ENCODE measurements at places on chromosomes 7 and 10.

DNA sequence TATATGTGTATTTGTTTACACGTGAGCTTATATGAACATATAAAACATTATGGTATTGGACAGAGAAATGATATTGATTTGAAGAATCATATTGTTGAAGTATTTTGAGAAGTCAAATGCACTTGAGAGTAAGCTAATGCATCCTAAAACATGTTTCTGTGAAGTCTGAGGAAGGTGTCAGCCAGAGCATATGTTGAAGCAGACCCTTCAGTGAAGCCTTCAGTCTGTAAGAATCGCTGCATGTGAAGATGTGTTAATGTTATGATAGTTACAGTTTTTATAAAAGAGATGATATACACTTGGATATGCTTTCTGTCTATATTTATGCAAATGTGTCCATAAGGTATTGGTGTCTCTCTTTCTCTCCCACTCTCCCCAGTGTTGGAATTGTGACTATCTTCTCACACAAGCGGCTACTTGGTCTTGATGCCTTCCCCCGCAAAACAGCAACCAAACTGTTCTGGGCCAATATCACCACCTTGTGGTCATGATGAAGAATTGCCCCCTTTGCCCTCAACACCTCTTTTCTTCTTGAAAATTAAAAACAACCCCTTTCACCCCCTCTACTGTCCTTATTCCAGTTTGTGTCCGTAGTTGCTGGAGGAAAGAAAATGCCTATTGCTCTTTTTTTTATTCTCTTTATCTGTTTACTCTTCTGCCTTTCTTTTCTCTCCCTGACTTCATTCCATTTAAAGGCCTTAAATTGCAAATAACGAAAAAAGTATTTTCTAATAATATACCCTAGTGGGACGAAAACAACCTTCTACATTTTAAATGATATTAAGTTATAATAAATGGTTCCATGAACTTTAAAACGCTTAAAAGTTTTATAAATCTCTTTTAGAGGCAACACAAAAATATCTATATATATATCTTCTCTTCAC, 64.9 kb downstream of the IKZF1 start:
- DNase-seq: no peak

GRCh38 chr7:121366852-121367431, 29.2 kb downstream of the FAM3C start:
- DNase-seq: no peak

- DNase-seq: no peak
Observed at GRCh38 chr7:37497576-37497975, 48.9 kb upstream of the ELMO1 start.

GRCh38 chr10:129184196-129184595, 282.8 kb upstream of the MGMT start:
- DNase-seq: no peak

- DNase-seq: no peak
Observed at GRCh38 chr10:28054228-28054860, 55.5 kb upstream of the ODAD2 start.

DNA sequence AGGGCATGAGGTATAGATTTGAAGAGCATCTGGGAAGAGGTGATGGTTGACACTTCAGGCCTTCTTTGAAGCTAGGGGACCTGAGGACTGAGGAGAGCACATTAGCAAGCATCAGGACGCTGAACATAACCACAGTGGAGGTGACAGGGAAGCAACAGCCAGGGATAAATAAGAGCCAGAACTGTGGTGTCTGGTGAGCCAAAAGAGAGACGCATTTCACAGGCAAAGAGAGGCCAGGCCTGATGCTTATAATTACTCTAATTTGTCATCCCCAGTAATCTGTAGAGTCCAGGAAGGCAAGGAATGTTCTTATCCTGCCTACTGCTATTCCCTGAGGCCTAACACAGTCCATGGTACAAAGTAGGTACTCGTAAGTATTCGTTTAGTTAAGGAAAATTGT, 10.4 kb upstream of the FAS start:
- DNase-seq: no peak

GRCh38 chr7:4207011-4207410, 475.1 kb upstream of the FOXK1 start:
- no peak for DNase-seq

DNA sequence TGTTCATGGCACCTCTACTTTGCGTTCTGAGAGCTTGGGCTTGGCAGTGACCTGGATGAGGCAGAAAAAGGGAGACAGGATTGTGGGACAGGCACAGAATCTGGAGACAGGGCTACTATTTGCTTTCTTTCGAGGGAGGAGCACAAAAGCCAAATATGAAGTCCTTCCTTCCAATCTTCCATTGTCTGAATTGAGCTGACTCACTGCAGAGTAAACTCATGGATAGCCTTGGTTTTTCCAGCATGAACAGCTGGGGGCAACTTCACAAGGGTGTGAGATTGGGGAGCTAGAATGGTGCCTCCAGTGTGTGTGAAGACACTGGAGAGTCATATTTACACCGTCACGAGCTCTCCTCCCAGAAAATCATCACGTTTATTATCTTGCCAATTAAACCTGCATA, 55.6 kb upstream of the NRP1 start:
- DNase-seq: no peak

GRCh38 chr7:96181174-96181573, 140.7 kb downstream of the SLC25A13 start:
- DNase-seq: no peak

DNA sequence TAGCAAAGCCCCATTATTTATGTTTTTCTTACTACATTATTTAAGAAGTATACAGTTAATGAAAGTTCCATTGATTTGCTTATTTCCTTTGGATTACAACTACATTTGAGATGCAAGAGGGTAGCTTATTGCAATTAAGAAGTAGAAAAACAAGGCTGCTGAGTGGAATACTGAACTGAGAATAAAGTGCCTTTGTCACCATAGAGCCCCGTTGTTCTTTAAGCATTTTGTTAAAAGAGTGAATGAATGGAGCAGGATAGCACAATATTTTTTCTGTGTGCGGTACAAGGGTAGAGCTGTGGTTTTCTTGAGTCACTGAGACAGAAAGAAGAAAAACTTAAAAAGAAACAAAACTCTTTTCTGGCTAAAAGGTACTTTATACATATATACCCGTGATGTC, 45.6 kb downstream of the ZNF277 start:
- no peak for DNase-seq

- DNase-seq: no peak
Observed at GRCh38 chr10:96416643-96417042, 57.8 kb upstream of the OPALIN start.

DNA sequence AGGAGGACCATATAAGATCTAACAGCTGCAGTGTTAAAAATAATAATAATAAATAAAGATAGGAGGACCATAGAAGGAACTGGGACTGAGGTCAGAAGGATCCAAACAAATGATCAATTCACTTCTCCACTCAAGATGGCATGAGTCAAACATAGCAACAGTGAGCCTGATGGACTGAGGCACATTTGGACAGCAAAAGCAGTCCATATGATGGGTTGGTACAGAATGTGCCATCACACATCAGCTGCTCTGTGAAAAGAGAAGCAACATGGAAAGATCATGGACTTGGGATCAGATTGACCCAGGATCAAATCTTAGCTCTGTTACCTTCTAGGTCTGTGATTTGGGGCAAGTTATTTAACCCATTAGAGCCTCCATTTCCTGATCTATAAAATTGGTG, 188.9 kb upstream of the KMT2E start:
- DNase-seq: no peak

- no peak for DNase-seq
Observed at GRCh38 chr10:3147117-3147820, 25.3 kb downstream of the PITRM1 start.

GRCh38 chr7:41916450-41916927, 213.6 kb upstream of the INHBA start:
- no peak for DNase-seq

DNA sequence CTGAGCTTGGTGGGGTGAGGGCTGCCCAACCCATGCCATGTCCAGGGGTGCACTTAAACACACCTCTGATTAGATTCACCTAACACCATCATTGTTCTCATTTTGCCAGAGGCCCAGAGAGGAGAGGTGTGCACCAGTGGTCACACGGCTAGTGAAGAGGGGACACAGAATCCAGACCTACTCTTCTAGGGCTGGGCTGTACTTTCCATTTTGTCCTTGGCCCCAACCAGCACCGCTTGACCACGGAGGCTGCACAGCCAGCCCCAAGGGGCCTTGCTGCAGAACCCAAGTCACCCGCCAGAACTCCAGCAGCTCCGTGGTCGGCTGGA, 246 bp upstream of the WDFY4 start:
- no peak for DNase-seq
